HTR-8/SVneo (cell line): ENCODE measurements at places on chromosomes 4 and X.

GRCh38 chrX:111581086-111581485, 69.6 kb downstream of the SERTM2 start:
- no peak for DNase-seq

DNA sequence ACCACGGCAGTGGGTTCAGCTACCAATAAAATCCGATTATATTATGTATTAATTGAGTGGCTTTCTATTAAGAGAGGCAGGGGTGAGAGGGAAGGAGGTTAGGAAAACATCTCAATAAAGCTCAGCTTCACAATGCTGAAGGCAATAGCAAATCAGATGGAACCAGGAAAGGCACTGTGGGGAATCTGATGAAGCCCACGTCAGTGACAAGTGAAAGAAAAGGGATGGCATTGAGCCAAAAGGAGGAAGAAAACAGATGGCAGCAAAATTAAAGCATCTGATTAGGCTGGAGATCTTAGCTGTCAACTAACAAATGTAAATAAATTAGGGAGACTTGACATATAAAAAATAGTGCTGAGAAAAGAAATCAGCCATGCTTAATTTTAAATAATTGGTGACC, 180.9 kb downstream of the RASL11B start:
- no peak for DNase-seq

- DNase-seq = no peak
Measured at GRCh38 chr4:144376866-144377265, 236.3 kb upstream of the GYPA start.

DNA sequence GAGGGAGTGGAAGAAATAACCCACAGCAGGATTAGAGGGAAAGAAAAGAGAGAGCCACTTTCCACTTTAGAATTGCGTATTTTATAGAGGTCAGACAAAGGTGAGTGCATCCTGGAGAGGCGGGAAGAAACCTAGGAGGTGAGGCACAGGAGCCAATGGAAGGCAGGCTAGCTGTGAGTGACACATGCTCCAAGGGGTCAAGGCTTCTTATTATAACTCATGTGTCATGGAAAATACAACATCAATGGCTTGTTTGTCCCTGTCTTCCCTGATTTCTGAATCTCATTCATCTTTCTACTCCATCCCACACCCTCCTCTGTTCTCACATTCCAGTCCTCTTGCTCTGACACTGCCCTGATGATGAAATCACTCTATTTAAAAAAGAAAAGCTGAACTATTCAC, 14.4 kb downstream of the ANXA3 start:
- no peak for DNase-seq
